ENCODE measurements at places on chromosomes 5 and 9.
A peak's percentile ranks its signal among the peaks of the same experiment; 100 is the strongest.

GRCh38 chr5:40347981-40348725, 331.6 kb upstream of the PTGER4 start:
- H3K27ac ChIP-seq, result no peak overlapping the region
- H3K27me3 ChIP-seq, result no peaks in the 10 kb centered on the region
- DNase-seq, result no peak
- no peak overlapping the region for H3K4me3 ChIP-seq

- H3K4me3 ChIP-seq, result no peak overlapping the region
- no peak for DNase-seq
- H3K4me1 ChIP-seq, result no peaks in the 10 kb centered on the region
- no peaks in the 10 kb centered on the region for H3K27me3 ChIP-seq
- no peaks in the 10 kb centered on the region for H3K36me3 ChIP-seq
- H3K27ac ChIP-seq, result no peak overlapping the region
These were observed 140.3 kb downstream of the OLFM1 start for GRCh38 chr9:135227641-135228251.

GRCh38 chr9:72586388-72587130, 65.2 kb downstream of the TMC1 start:
- H3K27ac ChIP-seq, result peak overlapping the region; percentile 48
- peak overlapping the region; percentile 3 for H3K4me3 ChIP-seq
- peak; percentile 69 for DNase-seq
- H3K4me1 ChIP-seq, result peaks cover 47% of the 10 kb centered on the region
- peaks cover 2% of the 10 kb centered on the region for H3K36me3 ChIP-seq

DNA sequence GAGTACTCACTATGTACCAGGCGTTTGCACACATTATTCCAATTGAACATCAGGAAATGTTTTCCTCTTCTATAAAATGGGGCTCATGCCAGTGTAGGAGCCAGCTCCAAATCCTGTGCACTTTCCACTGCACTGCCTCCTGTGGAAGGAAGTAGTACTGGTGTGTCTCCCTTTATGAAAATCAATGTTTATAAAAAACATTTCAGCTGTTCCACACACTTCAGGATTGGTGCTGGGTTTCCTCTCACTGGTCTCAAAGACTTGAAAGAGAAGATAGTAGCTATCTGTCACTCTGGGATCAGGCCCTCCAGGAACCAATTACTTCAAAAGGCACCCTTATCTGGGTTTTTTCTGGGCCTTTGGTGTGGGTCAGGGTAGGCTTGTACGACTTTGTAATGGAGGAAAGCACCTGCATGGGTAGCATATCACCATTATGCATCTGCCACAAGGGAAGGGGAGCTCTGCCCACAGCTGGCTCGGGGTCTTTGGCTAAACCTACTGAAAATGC, 32.5 kb downstream of the RAB14 start:
- peak; percentile 68 for DNase-seq
- no peaks in the 10 kb centered on the region for H3K27me3 ChIP-seq
- H3K27ac ChIP-seq, result peak overlapping the region; percentile 29
- H3K4me1 ChIP-seq, result peaks cover 11% of the 10 kb centered on the region

GRCh38 chr9:126399789-126400188, 73.2 kb downstream of the MVB12B start:
- no peak overlapping the region for H3K27ac ChIP-seq
- H3K4me1 ChIP-seq, result peaks cover 42% of the 10 kb centered on the region
- no peaks in the 10 kb centered on the region for H3K36me3 ChIP-seq
- DNase-seq, result no peak
- H3K4me3 ChIP-seq, result no peak overlapping the region

GRCh38 chr9:25461416-25461815, 216.8 kb downstream of the TUSC1 start:
- no peak overlapping the region for H3K27ac ChIP-seq
- DNase-seq, result no peak

- H3K27ac ChIP-seq, result no peak overlapping the region
- H3K36me3 ChIP-seq, result no peaks in the 10 kb centered on the region
- no peak overlapping the region for H3K4me3 ChIP-seq
- DNase-seq, result no peak
- no peaks in the 10 kb centered on the region for H3K27me3 ChIP-seq
These were observed 644.6 kb downstream of the PRR16 start for GRCh38 chr5:121108725-121109124.

DNA sequence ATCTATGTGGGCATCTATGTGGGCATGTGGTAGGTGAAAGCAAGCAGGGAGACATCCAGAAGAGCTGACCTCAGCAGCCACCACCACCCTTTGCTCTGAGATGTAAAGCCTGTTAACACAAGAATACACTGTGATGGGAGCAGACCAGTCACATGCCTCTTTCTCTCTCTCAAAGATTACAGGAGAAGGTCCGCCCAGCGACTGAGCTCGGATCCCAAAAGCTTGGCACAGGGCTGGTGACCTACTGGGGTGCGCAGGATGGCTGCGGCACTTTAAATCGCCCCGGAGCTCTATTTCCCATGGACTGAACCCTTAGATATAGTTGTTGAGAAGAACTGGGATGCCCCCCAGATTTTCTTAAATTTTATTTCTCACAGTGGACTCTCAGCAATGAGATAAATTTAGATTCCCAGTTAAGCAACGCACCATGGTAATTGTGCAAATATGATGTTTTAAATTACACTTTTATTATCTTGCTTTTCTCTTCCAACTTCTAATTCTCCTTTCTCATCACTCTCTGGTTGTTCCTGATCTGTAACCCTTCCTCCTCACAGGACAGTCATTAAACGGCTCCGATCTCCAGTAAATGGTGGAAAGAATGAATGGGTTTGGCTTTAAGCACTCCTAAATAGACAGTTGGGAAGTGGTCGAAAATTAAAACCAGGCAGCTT, 37.7 kb upstream of the ICE1 start:
- H3K36me3 ChIP-seq, result no peaks in the 10 kb centered on the region
- no peaks in the 10 kb centered on the region for H3K4me1 ChIP-seq
- H3K4me3 ChIP-seq, result no peak overlapping the region
- H3K27me3 ChIP-seq, result no peaks in the 10 kb centered on the region

DNA sequence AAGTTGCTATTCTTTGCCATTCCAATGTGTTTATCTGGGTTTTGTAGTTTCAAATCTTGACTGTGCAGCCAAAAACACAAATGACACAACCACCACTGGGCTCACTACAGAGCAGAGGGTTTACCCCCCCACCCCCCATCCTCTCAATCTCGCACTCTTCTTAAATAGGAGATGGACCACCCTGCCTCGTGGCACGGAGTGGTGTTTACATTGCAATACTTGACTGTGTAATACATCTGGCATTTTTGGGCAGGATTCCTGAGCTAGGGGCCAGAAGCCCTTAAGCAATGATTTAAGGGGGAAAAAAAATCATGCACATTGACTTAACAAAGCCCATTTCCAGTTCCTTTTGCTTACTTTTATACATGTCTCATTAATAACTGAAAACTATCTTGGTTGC, 19.0 kb downstream of the PTCH1 start:
- H3K27me3 ChIP-seq, result peaks cover 38% of the 10 kb centered on the region
- peaks cover 24% of the 10 kb centered on the region for H3K4me1 ChIP-seq
- no peak for DNase-seq
- no peak overlapping the region for H3K4me3 ChIP-seq

DNA sequence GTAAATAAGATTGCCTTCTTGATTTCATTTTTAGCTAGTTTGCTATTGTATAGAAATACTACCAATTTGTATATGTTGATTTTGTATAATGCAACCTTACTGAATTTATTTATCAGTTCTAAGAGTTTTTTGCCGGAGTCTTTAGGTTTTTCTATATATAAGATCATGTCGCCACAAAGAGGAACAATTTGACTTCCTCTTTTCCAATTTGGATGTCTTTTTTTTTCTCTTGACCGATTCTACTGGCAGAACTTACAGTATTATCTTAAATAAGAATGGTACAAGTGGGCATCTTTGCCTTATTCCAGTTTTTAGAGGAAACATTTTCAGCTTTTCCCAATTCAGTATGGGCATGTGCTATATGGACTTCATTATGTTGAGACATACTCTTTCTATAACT, 624.7 kb upstream of the ACO1 start:
- no peaks in the 10 kb centered on the region for H3K27me3 ChIP-seq
- H3K36me3 ChIP-seq, result no peaks in the 10 kb centered on the region
- no peak for DNase-seq
- H3K4me3 ChIP-seq, result no peak overlapping the region
- H3K4me1 ChIP-seq, result no peaks in the 10 kb centered on the region

DNA sequence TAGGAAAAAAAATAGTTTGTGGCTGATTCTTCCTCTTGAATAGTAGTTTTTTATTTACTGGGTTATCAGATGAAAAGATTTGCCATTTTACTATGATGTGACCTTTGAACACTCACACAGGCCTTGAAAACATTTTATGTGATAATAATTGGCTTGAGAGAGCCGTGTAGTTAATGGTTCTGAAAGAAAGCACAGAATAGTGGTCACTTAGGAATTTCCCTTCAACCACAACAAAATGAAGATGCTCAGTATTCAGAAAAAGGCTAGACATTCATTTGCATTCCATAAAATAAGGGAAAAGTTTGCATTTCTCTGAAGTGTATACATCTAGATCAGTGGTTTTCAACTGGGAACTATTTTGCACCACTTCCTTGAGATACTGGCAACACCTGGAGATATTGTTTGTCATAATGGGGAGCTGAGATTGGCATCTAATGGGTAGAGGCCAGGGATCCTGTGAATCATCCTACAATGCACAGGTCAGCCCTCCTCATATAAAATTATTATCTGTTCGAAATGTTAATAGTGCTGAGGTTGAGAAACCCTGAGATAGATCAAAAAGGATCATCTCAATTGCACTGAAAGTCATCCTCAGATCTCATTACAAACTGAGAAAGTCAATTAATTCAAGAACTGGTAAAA, 446.4 kb upstream of the CCNG1 start:
- H3K36me3 ChIP-seq, result no peaks in the 10 kb centered on the region
- DNase-seq, result no peak
- H3K27ac ChIP-seq, result no peak overlapping the region
- H3K4me3 ChIP-seq, result no peak overlapping the region

DNA sequence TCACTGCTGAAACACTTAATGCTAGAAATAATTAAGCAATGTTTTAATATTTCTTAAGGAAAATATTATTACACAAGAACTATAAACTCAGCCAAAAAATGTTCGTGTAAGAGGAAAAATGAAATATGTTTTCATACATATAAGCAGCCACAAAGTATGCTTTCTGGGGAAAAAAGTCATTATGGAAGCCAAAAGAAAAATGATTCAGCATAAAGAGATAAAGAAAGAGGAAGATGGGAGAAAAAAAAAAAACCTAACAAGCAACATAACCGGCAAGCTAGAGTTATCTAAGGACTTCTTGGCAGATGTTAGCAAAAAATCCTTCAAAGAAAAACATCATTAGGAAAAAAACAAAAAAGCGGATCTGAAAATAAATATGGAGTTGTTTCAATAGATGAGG, 179.1 kb downstream of the MUSK start:
- DNase-seq, result no peak
- no peaks in the 10 kb centered on the region for H3K36me3 ChIP-seq
- no peak overlapping the region for H3K27ac ChIP-seq
- no peak overlapping the region for H3K4me3 ChIP-seq
- no peaks in the 10 kb centered on the region for H3K4me1 ChIP-seq
- H3K27me3 ChIP-seq, result no peaks in the 10 kb centered on the region

DNA sequence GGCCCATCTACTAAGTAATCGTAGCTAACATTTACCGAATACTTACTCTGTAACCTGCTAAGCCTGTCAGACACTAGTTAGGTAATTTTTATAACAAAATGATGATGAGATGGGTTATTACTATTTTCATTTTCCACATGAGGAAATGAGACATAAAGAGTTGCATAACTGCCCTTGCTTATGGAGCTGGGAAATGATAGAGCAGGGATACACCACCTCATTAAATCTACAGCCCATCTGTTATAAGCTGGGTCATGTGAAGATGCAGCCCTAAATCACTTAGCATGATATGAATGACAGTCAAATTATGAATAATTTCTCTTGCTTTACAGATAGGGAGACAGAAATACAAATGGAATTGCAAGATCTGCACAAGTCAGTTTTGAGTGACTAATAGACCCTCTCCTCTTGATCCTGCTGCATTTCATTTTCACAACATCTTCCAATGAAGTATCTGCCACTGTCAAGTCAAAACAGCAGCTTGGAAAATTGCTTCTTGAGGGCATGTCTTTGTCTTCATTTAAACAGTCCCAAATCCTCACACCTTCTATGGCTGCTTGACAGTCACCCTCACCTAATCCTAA, 364.7 kb downstream of the PRELID2 start:
- H3K27ac ChIP-seq, result no peak overlapping the region
- no peak overlapping the region for H3K4me3 ChIP-seq
- no peaks in the 10 kb centered on the region for H3K27me3 ChIP-seq
- H3K36me3 ChIP-seq, result no peaks in the 10 kb centered on the region

- H3K27me3 ChIP-seq, result no peaks in the 10 kb centered on the region
- no peak overlapping the region for H3K27ac ChIP-seq
- H3K4me1 ChIP-seq, result no peaks in the 10 kb centered on the region
- no peak for DNase-seq
These were observed 158.8 kb downstream of the DEPDC1B start for GRCh38 chr5:60540856-60541805.

DNA sequence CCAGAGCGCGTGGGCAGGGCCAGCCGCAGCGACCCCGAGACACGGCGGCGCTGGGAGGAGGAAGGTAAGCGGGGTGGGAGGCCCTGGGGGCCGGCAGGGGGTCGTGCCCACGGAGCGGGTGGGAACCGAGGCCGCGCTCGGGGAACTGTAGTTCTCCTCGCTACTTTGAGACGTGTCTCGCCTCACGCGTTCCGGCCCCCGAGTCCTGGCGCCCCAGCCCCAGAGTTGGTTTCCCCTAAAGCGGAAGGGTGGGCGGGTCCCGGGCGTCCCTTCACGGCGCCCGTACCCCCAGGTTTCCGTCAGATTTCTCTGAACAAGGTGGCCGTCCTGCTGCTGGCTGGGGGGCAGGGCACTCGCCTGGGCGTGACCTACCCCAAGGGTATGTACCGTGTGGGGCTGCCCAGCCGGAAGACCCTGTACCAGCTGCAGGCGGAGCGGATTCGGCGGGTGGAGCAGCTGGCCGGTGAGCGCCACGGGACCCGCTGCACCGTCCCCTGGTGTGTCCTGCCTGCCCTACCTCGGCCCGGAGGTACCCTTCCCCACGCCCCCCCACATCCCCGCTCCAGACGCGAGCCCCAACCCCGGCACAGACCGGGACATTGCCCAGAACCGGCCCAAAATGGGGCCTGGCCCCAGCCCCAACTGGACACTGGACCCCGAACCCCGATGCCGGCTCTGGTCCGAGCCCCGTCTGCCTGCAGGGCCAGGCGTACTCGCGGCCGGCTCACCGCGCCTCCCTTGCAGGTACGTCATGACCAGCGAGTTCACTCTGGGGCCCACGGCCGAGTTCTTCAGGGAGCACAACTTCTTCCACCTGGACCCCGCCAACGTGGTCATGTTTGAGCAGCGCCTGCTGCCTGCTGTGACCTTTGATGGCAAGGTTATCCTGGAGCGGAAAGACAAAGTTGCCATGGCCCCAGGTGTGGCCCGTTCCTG, 709 bp downstream of the UAP1L1 start:
- H3K27ac ChIP-seq, result peak overlapping the region; percentile 66
- no peaks in the 10 kb centered on the region for H3K27me3 ChIP-seq
- peaks cover 10% of the 10 kb centered on the region for H3K36me3 ChIP-seq
- peak overlapping the region; percentile 78 for H3K4me3 ChIP-seq
- DNase-seq, result peak; percentile 85
- peaks cover 3% of the 10 kb centered on the region for H3K4me1 ChIP-seq

All from activated CD4-positive, alpha-beta T cell treated with anti-CD3 and anti-CD28 coated beads, Interleukin-2, amount 10 ng/mL, durations not matched to agents 24 days and 14 days (primary cell).